ENCODE measurements at places on chromosomes 5 and 9.

GRCh38 chr9:18333157-18333556 is 140.8 kb upstream of the ADAMTSL1 start:
- peak; percentile 40 for DNase-seq

DNA sequence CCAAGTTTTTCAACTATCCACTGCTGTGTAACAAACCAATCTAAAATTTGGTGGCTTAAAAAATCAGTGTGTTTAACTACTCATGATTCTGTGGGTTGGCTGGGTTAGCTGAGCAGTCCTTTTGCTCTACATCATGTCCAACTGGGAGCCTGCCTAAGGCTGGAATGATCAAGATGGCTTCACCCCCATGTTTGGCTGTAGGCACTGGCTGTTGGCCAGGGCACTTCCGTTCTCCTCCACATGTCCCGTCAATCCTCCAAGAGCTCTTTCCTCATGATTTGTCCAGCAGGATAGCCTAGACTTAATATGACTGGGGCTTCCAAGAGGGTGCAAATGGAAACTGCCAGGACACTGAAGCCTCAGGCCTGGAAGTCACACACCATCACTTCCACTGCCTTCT is 17.0 kb upstream of the TSSK1B start:
- peak; percentile 8 for DNase-seq

DNA sequence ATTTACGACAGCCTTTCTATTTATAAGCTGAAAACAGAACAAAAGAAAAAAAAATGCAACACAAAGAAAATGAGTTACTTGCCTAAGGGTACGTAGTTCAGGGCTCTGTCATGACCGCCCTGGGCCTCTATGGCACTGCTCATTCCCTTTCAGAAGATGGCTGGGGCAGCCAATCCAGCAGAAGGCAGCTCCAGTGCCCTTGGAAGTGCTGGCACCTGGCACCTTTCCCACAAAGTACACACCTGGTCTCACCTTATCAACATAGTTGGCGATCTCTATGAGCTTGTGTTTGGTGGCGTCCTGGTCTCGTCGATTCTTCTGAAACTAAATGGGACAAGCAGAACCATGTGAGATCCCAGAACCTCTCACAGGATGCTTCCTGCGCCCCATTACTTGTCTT is 53.2 kb downstream of the NIPAL4 start:
- no peak for DNase-seq

DNA sequence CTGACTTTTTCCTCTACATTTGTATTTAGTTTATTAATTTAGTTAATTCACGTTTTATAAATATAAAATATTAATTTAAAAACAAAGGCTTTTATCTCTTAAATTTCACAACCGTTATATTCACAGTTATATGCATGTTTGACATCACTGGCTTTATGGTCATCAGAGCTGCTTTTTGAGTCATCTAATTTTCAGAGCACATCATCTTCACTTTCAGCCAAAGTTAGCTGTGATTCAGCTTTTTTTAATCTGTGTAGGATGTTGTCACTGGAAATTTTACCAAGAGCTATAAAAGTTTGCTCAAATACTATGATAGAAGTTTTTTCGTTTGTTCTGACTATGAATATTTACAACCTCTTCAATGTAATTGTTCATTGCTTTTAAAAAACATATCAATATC is 12.4 kb downstream of the CDC37L1 start:
- DNase-seq: peak; percentile 60

GRCh38 chr9:129863059-129863690 is 27.9 kb downstream of the USP20 start:
- peak; percentile 61 for DNase-seq

DNA sequence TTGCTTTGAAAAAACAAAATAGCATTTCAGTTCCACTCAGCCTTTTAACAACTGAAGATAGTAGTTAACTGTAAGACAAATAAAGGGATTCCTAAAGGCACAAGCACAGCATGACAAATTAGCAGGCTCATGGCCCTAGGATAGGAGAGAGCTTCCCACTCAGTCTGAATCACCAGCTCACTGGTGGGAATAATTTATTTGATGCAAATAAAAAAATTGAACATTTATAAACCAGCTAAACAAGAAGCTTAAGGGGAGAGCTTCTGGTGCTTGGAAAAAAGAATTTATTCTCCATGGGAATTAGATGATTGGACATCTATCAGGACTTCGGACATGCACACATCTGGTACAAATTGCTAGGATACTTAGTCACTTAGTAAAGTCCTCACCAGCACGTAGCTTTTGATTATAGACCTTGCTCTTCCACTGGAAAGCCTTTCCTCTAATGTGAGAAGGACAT is 294.1 kb upstream of the TNC start:
- DNase-seq: peak; percentile 97

DNA sequence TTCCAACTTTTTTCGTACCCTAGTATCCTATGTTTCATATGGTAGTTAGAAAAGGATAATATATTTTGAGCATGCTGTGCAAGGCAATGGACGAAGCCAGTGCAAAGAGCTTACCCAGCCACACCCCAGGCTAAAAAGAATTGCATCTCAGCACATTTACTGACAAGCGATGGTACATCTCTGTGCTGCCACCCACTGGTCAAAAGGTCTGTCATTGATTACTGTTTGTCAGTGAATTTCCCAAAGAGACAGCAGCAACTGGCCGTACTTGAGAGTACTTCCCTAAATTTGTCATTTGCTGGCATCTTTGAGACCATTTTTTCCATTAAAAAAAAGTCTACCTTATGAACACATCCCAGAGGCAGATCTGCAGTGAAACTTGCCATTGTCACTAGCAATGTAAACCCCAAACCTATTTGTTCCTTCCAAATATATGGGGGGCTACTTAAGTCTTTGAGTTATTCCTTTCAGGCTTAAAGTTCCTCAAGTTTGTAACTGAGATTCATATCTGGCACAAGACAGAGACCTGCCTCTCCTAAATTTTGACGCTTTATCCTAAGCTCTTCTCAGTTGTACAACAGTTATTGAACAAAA is 184.3 kb downstream of the CTNND2 start:
- no peak for DNase-seq

DNA sequence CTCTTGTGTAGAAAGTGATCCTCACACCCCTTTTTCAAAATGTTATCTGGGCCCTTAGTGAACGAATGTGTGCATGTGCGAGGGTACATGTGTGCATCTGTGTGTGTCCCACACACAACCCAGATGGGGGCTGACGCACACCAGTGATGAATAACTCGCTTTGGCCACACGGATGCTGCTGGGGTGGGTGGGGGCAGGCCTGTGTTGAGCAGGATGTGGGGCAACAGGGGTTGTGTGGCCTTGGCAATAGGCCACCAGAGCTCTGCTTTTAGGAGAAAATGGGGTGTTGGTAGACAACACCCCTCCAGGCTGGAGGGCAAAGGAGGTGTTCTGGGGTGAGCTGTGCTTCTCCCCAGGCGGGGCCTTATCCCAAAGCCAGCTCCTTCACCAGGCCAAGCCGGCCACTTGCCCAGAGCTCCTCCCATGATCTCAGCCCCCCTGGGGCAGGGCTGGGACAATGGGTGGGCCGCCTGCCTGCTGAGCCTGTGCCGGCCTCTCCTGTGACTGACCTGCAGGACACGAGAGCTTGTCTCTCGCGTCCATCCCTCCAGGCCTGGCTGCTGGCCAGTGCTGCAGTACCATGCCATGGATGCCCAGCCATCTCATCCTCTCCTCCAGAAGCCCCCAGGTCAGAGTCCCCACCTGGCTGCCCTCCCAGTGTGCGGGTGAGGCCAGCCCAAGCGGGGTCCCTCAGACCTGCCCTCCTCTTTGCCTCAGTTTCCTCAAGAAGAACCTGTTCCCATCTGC is 1.7 kb downstream of the DBN1 start:
- peak; percentile 74 for DNase-seq

DNA sequence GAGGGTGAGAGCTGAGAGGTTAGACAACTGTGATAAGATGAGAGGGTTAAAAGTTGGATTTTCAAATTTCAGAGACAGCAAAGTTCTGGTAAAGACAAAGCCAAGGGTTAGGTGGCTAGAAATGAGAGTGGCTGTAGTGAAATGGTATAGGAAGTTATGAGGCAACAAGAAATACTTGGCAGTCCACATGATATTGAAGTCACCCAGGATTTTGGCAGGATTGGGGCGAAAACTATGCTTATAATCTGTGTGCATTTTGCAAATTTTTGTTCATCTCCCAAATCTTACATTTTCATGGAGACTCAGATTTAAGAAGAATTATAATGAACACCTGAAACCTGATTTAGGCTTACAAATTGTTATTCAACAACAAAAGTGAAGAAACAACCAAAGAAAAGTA is 35.6 kb downstream of the C9 start:
- peak; percentile 36 for DNase-seq
